ENCODE measurements at places on chromosomes 12 and 14. TPM values are rescaled to one million over a fixed set of nuclear protein-coding genes. Genes with fewer than 3 reads are reported as not detected.

DNA sequence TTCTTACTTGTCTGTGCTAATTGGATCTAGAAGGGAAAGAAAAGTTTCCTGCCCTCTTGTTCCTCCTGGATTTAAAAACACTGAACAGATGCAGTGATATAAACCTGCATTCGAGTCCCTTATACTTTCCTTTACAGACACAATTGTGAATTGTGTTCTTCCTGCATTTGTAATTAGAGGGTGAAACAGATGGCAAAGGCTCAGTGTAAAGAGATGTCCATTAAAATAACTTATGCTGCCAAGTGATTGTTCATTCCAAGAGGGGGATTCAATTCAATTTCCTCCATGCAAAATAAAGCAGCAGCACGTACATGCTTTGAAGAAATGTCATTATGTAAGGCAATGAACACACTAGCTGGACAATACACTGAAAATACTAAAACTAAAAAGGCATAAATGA is 248.3 kb upstream of the LRIG3 start:
- DNase-seq: no peak

- no peak for DNase-seq
Observed at GRCh38 chr14:65502676-65503124, 90.2 kb downstream of the FUT8 start.

HOXC11 gene
- not detected for total RNA-seq

- no peak for DNase-seq
Observed at GRCh38 chr14:81153187-81153586, 67.6 kb downstream of the GTF2A1 start.

MMAB gene
- 26.1 TPM for total RNA-seq

- DNase-seq: no peak
Observed at GRCh38 chr12:88922816-88923215, 342.5 kb upstream of the KITLG start.

GRCh38 chr14:58637391-58638230 is at the start of gene DACT1:
DACT1 (plus strand) TSS chr14:58637962; CDS start chr14:58638203, 241 bp downstream.
- DNase-seq: peak; percentile 84

DNA sequence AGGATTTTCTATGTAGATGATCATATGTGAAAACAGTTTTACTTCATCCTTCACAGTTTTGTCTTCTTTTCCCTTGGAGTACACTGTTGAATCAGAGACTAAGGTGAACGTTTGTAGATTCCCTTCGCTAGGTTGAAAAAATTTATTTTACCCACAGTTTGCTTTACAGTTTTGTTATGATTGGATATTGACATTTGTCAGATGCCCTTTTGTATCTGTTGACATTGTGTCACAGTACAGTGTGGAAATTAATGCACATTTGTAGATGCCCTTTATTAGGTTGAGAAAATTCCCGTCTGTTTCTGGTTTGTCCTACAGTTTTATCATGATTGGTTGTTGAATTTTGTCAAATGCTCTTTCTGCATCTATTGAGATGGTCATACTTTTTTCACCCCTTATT is 13.3 kb downstream of the G2E3 start:
- DNase-seq: no peak

GRCh38 chr14:36192530-36192929 is 16.0 kb upstream of the PTCSC3 start:
- DNase-seq: no peak

- DNase-seq: peak; percentile 97
Observed at GRCh38 chr12:108305520-108305919, 33.6 kb downstream of the CMKLR1 start.

DNA sequence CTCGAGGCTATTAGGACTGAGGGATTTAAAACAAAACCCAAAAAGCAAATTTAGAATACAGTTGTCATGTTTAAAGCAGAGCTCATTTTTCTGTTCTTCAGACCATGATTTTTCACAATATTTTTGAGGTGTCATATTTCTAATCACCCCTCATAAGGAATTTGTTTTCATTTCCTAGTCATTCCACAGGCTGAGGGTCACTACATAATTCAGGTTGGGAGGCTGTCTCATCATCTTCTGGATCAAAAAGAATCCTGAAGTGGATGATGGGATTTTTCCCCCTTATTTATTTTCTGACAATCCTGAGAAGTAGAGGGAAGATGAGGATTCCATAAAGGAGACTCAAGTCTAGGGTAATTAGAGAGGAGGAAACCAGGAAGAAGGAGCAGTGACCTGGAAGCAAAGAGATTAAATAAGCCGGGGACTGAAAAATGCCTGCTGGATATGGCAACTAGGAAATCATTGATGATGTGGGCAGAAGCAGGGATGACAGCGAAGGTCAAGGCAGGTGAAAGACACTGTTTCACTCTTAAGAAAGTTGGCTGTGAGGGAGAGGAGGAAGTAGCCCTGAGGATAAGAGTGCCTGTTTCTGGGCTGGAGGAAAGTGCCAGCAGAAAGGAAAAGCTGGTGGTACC is 9.0 kb upstream of the PCNX1 start:
- no peak for DNase-seq

LYZ gene
- 29.5 TPM for total RNA-seq

WDHD1 gene
- total RNA-seq: 1.1 TPM

- no peak for DNase-seq
Observed at GRCh38 chr12:80470403-80470802, 26.4 kb downstream of the PTPRQ start.

DNA sequence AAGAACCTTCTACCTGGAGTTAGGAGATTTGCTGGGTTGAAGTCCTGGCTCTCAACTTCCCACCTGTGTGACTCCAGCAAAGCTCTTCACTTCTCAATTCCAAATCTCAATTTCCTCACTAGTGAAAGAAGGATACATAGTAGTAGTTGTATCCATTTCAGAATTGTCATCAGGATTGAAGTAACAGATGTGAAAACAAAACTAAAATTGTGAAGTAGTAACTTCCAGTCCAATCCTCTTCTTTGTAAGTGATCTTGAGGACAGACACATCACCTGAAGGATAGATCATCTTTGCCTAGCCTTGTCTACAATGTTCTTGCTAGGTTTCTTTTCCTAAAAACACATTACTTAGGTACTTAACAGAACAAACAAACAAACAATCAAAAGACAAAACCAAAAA is 1.2 kb upstream of the LRRK2 start:
- DNase-seq: no peak

GRCh38 chr12:25743679-25744215 is 190.7 kb upstream of the LMNTD1 start:
- DNase-seq: no peak

DNA sequence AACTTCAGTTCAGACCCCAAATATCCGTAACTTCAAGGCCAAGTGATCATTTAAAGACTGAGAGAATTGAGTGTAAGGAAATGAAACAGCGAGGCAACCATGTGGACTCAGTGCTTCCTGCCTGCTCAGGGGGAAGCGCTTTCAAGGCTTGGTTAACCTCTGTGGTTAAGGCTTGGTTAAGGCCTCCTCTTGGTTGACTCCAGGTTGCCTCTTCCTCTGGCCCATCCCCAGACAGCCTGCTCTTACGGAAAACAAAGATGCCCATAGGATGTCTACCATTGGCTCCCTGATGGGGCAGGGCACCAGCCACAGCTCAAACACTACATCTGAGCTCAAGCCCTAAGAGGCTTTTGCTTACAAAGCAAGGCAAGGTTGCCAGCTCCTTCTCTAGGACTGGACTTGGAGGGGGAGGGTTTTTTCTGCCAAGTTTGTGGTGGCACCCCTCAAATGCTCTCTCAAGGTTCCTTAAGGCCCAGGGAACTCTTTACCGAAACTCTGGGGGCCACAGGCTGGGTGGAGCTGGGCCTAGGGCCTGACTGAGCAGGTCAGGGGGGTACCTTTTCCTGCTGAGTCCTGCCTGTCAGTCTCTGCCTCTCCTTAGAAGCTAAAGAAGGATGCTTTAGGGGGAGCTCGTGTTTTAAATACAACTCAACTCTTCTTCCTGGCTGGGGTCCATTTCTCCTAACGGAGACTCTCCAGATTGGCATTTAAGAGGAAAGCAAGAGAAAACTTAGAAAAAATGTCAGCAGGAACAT is 13.7 kb downstream of the COL2A1 start:
- peak; percentile 40 for DNase-seq

DMAC2L gene
- total RNA-seq: 37.1 TPM

GRCh38 chr14:58177125-58177524 is 22.8 kb upstream of the ACTR10 start:
- no peak for DNase-seq

TAS2R50 gene
- total RNA-seq: 4.6 TPM

GRCh38 chr12:123040106-123040505 is 59.6 kb downstream of the ARL6IP4 start:
- DNase-seq: no peak

ABHD12B gene
- total RNA-seq: not detected

- DNase-seq: peak; percentile 69
Observed at GRCh38 chr12:9750276-9751203, 10.2 kb downstream of the CD69 start.

PIWIL1 gene
- not detected for total RNA-seq

CAPZA3 gene
- total RNA-seq: not detected

DNA sequence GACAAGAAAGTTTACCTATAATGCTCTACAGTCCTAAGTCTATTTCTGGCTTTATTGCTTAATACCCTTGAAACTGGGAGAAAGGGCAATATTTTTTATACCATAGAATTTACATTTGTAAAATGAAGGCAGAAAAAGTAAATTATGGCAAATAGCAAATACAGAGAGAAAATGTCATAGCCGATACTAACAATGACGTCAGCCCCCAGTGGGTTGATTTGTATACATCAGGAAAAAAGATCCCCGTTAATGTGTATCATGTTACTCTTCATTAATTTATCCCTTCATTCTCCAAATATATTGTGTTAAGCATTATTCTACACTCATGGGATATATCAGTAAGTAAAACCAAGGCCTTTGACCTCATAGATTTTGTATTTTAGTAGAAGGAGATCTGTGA is 445.1 kb upstream of the SYT1 start:
- no peak for DNase-seq

DNA sequence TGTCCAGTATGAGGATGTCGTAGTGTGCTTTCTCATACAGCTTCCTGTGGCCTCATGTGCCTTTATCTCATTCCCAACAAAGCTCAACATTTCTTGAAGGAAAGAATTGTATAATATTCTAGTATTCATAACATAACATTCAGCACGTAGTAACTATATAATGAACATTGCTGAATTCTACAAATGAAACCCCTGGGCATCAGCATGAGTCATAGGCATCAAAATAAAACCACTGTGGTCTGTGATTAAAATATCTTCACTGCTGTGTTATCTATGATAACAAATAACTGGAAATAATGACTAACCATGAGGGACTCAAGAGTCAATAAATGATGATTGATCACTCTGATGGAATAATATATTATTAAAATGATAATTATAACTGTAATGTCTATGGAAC is 255.2 kb downstream of the EMP1 start:
- no peak for DNase-seq

OGFOD2 gene
- 10.2 TPM for total RNA-seq

- no peak for DNase-seq
Observed at GRCh38 chr14:75519826-75520728, 2.2 kb upstream of the BATF start.

PPP4R4 gene
- 0.27 TPM for total RNA-seq

- DNase-seq: no peak
Observed at GRCh38 chr14:46245276-46245675, 406.3 kb downstream of the RPL10L start.

- DNase-seq: no peak
Observed at GRCh38 chr14:81273521-81273920, 52.8 kb upstream of the GTF2A1 start.
